Uterus (tissue), 4 donors: ENCODE measurements at places on chromosomes 11 and 22. TPM values are rescaled to one million over a fixed set of nuclear protein-coding genes. Genes with fewer than 3 reads are reported as not detected.

- DNase-seq, result no peak
Observed at GRCh38 chr11:72573072-72573854, 101.0 kb downstream of the PDE2A start.

DNA sequence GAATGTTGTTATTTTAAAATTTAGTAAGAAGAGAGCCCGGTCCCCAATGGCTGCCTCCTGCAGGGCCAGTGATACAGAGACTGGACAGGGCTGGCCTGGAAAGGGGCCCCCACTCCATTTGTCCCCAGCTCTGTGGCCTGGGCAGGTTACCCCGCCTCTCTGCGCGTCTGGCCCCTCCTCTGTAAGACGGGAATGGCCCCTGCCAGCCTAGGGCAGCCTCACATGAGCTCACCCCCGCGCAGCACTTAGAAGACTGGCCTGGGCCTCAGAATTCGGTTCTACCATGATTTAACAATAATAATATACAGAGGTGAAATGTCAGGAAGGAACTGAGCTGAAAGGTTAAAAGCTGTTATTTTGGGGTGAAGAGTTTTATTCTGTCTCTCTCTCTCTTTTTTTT, 1.3 kb downstream of the APOBEC3G start:
- DNase-seq, result no peak

DNA sequence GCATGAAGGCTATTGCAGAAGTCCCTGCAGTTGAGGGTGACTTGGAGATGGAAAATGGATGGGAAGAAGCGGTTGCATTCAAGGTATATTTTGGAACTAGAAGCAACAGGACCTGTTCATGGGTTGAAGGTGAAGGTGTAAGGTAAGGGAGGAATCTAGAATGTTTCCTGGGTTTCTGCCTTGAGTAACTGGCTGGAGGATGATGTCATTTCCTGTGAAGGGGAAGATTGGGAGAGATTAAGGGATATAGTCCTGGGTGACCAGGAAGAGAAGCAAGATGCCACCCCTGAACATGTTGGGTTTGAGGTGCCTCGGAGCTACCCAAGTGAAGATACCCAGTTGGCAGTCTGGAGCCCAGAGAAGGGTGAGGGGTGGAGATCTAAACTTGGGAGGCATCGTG, 12.1 kb upstream of the MOGAT2 start:
- DNase-seq, result no peak

GRCh38 chr11:16899708-16900303, 114.4 kb downstream of the PLEKHA7 start:
- no peak for DNase-seq

The ROBO4 gene
- total RNA-seq, result 63.5 TPM

DNA sequence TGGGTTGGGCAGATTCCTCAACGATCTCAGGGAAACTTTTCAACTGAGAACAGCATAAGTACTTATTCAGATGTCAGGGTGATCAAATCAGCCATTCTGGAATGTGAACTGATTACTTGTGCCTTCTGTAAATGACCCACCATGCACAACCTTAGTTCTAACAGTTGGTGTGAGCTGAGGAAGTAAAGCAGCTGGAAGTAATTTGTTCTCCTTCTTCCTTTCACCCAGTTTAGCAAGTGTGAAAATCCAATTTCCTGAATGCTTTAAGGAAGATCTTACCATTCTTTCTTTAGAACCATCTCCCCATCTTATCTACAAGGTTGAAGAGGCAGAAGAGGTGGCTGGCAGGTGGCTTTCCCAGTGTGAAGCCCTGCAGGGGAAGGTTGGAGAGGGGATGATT, 781.6 kb downstream of the ETS1 start:
- DNase-seq, result no peak

The ABTB2 gene
- total RNA-seq, result 7.6 TPM

DNA sequence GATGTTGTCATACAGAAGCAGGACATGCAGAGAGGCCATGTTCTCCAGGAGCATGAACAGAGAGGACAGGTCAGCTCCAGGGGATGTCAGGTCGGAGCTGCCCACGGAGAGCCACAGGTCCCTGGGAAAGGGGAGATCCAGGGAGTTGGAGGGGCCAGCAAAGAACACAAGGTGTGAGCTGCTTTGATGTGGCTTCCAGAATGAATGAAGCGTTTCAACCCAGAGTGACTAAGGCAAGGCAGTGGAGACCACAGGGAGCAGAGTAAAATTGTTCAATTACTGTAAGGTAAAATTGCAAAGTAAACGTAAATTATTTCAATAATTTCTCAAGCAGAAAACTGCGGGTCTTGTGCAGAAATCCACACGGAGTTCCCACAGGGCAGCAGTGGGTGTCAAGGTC, 5.6 kb upstream of the SCGB2A1 start:
- no peak for DNase-seq
